ENCODE measurements at places on chromosomes 3 and 15.

DNA sequence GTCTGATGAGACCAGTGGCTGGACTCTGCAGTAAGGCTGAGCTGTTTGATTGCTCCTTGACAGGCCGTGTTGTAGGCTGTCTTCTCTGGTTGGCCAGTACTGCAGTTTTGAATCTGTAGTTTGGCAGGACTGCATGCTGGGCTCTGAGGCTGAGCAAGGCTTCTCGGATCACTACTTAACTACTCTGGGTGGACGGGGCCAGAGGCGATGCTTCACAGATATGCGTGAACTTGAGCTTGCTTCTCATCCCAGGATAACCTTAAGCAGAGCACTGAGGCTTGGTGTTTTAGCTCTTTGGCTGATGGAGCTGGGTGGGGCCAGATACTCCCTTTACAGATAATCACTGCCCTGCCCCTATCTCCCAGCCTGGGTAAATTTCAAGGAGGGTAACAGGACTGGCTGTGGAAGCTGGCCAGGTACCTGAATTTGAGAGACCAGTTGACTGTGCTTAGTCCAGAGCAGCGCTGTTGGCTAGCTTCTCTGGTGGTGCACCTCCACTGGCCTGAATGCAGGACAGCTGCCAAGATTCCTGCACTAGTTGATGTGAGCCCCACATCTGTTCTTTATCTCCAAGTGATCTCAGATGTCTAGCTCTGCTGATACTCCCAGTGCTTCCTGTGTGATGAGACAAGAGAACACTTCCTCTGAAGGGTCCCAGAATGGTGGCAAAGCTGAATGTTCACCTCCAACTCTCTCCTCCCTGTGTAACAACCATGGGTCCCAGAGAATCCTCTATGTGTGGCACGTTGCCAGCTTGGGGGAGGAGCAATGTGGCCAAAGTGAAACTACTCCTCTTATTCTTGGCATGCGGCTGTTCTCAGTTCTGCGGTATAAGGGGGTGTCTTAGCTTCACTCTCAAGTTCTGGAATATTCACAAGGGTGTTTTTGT is 37.9 kb downstream of the RPL39L start:
- no peak for DNase-seq

- DNase-seq = no peak
Measured at GRCh38 chr3:132032959-132033358, 1.9 kb downstream of the CPNE4 start.

DNA sequence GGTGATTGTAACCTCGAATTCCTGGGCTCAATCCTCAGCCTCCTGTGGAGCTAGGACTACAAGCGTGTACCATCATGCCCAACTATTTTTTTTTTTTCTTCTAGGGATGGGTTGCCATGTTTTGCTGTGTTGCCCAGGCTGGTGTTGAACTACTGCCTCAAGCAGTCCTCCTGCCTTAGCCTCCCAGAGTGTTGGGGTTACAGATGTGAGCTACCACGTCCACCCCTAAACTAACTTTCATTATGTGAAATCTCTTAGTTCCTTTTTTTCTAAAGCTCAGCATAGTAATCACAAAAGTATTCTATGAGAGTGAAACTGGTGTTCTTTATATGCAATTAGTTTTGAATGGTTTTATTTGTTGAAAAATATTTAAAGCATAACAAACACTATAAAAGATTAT is 92.1 kb downstream of the XRN1 start:
- DNase-seq = no peak

GRCh38 chr15:40238532-40239403 is at the start of gene PAK6:
Gene PAK6 (plus strand): TSS chr15:40239063. CDS start chr15:40264786, 25,723 bp downstream.
- DNase-seq = peak; percentile 31

DNA sequence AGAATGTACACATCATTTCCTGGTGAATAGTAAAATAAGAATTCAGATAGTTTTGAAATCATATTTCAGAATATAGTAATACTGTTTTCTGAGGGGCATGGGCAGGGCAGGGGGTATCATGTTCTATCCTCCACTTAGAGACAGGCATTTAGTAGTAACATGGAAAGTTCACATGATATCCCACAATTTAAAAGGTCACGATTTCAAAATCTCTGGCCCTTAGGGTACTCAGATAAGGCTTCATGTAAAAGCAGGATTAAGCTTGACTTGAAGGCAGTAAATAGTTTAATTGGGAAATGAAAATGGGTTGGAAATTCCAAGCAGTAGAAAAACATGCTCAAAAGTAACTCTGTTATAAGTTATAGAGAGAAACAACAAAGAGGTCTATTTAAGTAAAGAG is 353.2 kb upstream of the AGTR1 start:
- DNase-seq = no peak

DNA sequence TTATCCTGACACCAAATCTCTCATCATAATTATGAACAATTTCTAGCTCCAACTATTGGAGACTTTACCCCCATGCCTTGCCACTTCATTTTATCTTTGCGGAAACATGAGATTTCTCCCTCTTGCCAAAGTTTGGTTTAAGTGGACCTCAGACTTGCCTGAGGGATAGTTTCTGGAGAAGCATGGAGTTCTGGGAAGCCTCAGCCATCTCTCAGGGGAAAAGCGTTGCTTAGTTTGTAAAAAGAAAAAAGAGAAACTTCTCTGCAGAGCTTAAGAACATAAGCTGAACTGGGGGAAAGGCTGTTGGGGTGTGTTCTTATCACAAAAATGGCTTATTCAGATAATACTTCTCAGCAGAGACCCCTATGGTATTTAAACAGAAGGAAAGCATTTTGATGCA is 347.4 kb upstream of the ADAMTS9 start:
- DNase-seq = no peak

GRCh38 chr3:158790901-158791589 is 10.8 kb upstream of the MFSD1 start:
- DNase-seq = peak; percentile 50

GRCh38 chr3:33202711-33203457 is 15.7 kb downstream of the SUSD5 start:
- DNase-seq = no peak

DNA sequence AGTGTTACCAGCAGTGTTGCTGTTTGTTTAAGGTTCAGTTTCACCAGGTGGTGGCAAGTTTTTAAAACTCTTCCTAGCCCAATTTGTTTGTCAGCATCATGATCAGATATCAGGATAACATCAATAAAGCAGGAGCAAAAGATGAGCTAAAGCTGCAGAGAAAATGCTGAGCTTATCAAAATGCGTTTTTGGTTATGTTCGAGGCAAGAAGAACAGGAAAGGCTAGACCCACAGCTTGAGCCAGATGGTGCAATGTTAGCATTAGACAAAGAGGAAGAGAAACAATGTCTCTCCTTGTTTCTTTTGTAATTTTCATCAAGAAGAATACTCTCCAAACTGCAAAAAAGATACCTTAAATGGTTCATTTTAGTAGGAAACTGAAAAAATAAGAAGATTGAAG is 66.2 kb downstream of the THRB start:
- no peak for DNase-seq

DNA sequence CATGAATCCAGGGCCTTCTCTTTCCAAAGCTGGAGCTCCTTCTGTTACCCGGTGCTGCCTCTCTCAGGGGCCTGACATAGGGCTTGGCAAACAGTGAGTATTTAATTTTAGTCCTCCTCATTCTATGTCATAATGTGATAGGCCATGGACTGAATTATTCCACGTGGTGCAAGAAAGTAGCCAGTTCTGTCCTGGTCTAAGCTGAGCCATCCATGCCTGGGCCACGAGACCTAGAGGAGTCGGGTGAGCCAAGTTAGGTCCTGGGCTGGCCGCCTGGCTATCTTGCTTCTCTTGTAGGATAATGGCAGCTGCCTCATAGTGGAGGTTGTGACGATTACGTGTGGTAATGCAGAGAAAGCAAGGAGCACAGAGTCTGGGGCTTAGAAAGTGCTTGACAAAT is 170.6 kb downstream of the FAM43A start:
- DNase-seq = no peak

DNA sequence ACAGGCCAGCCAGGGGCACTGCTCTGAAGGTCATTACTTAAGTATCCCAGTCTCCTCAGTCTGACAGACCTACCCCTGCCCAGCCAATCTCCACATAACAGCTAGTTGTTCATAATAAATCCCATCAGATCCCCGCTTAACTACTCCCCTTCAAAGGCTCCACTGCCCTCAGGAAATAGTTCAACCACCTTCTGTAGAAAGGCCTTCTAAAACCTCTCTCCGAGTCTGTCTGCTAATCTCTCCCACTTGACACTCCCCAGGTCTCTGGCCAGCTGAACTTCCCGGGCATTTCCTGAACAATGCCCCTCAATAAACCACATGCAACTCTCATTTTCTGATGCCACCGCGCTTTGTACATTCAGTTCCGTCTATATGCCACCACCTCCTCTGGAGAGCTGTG is 6.0 kb downstream of the PRC1 start:
- no peak for DNase-seq

GRCh38 chr15:69529961-69530633 is 77.5 kb downstream of the RPLP1 start:
- no peak for DNase-seq

DNA sequence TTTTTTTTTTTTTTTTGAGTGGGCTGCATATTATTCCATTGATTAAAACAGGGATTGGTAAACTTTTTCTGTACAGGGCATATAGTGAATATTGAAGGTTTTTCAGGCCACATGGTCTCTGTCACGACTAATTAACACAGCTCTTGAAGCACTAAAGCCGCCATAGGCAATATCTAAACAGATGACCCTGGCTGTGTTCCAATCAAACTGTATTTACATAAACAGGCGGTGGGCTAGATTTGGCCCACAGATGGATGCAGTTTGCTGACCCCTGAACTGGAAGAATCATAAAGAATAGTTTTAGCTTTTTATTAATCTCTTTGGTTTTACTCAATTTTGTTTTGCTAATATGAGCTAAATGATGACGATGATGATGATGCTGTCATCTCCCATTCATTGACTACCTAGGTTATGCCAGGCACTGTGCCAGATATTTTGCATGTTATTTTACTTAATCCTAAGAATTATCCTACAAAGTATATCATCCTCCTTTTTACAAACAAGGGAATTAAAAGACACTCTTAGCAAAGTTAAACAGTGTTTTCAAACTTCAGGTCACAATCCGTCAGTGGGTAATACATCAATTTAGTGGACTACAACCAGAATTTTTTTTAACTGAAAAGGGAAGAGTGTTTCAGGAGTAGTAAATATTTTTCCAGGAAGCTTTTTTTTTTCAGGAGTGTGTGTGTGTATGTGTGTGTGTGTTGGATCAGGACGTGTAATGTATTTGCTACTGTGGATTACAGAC is 54.3 kb downstream of the LMCD1 start:
- no peak for DNase-seq

DNA sequence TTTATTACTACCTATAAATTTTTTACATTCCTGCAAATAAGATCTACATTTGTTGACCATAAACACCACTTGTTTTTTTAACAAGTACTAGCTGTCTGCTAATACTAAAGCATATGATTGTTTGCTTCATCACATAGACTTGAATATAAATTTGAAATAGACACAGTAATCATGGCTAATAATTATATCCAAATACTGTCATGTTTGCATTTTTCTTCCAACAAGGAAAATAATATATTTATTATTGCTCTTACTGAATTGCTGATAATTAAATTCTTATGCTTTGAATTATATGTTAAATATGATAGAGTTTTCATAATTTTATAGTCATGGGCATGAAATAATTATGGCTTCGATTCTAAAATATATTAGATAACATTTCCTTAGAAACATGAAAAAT is 40.5 kb downstream of the HDC start:
- no peak for DNase-seq

DNA sequence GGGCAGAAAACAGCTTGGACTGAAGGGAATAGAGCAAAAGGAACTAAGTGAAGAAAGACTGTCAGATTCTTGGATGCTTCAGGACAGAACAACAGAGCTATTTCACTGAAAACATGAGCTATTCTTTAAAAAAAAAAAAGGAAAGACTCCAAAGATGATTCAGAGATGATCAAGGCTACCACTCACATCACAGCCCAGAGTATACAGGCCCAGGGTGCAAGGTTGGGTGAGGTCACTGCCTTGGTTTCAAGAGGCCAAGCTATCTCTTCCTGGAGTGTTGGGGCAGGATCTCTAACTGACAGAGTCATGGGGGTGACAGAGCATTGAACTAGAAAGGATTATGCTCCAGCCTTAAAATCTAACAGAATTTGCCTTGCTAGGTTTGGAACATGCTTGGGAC is 118.1 kb downstream of the AGBL1 start:
- no peak for DNase-seq

GRCh38 chr3:4753073-4753691 is 226.1 kb upstream of the BHLHE40 start:
- no peak for DNase-seq

DNA sequence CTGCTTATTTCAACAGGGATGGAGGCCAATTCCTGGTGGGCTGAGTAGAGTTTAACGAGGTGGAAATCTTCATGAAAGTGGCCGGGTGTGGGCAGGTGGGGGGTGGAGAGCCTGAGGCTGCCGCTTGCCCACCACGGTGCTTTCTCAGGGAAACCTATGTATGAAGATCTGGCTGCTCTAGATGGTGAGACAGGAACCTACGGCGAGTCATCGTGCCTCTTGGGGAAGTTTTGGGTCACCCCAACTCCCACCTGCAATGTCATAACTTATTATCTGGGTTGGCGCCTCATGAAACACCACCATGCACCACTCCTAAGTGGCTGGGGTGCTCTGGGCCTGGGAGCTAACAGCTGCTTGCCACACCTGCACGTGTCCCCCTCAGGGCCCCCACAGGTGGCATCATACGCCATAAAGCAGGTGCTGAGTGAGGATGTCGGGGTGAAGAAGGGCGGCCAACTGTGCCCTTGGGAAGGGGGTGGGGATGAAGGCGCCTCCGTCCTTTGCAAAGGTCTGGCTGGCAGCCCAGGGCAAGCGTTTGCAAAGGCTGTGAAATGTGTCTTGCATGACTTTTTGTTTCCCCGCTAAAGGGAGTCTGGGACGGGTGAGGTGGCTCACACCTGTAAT is 27.9 kb upstream of the SNRPA1 start:
- no peak for DNase-seq

- no peak for DNase-seq
Measured at GRCh38 chr3:105158286-105158685, 208.4 kb upstream of the ALCAM start.

- no peak for DNase-seq
Measured at GRCh38 chr3:45272032-45272810, 46.1 kb upstream of the TMEM158 start.

DNA sequence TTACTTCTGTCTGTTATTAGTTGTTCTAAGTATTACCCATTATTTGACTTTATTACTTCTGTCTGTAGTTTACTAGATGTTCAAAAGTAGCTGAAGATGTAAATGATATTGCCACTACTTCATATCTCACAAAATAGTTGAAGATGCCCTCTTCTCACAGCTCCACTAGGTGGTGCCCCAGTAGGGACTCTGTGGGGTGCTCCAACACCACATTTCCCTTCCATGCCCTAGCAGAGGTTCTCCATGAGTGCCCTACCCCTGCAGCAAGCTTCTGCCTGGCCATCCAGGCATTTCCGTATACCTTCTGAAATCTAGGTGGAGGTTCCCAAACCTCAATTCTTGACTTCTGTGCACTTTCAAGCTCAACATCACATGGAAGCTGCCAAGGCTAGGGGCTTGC is 80.8 kb downstream of the KCNH8 start:
- DNase-seq = no peak

Measured in neuronal stem cell (in vitro differentiated cells).